Germinal center (tissue), 1 donor: ENCODE measurements at places on chromosomes 6 and 20.

DNA sequence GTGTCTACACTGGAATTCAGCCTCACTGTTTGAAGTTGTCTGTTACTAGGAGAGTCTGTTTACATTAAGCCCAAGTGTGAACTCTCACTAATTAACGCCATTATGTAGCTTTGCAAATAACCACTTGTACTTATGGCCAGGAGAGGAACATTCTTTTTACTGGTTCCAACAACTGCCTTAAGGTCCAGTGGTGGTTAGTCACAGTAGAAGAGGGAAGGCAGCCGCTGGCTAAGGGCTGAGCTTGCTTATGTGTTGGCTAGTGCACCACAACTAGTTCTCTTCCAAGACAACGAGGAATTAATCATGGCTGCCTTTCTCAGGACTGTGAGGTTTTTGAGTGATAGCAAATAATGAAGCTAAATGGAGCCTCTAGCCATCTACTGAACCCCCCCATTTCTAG is 14.9 kb upstream of the SLC22A23 start:
- no peak for DNase-seq

- no peak for DNase-seq
Measured at GRCh38 chr20:52668626-52669025, 303.5 kb upstream of the TSHZ2 start.

DNA sequence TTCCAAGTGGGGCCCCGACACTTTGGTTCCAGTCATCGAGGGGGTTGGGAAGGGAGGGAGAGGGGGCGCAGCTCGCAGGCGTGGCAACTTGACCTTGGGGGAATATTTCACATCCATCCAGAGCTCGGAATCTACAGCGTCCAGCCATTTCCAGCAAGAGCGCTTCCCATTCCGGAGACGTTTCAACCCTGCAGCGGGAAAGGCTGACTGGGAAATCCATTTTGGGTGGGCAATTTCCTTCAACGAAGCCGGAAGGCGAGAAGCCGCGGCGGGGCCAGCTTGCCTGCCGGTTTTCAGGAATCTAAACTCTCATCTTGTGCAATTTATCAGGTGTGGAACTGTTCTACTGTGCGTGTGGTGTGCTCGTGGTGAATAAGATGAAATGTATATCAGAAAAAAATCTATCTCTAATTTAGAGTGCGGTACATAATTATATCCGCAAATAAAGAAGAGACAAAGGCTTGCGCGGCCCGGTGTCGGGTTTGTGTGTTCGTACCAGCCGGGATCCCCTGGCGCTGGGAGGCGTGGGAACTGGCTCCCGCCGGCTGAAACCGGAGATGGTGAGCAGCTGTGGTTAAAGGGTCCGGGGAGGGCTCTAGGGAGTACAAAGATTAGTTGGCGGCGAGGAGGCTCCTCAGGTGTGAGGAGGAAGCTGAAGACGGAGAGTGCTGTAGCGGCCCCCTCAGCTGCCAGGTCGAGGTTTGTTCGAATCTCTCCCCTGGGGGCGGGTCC is 4.8 kb downstream of the SLC32A1 start:
- DNase-seq = peak; percentile 34

GRCh38 chr6:15396808-15397207 is 150.9 kb downstream of the JARID2 start:
- DNase-seq = no peak

DNA sequence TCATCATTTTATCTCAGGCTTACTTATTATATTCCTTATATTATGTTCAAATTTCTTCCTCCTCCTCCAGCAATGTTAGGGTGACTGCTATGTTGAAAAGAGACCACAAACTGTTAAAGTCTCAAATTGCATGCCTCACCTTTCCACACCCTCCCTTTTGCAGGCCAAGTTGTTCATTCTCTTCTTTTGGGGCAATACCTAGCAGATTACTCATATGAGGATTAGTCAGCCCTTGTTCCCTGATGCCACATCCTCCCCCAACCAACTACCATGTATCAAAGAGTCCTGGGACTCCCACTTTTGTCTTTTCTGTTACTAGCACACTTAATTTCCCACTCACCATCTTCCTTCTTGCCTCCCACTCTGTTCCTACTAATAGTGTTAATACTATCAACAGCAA is 434.7 kb downstream of the BCKDHB start:
- no peak for DNase-seq

GRCh38 chr20:45506398-45506797 is 9.0 kb downstream of the SPINT3 start:
- DNase-seq = no peak

GRCh38 chr6:18023891-18024290 is 36.5 kb upstream of the KIF13A start:
- DNase-seq = no peak

DNA sequence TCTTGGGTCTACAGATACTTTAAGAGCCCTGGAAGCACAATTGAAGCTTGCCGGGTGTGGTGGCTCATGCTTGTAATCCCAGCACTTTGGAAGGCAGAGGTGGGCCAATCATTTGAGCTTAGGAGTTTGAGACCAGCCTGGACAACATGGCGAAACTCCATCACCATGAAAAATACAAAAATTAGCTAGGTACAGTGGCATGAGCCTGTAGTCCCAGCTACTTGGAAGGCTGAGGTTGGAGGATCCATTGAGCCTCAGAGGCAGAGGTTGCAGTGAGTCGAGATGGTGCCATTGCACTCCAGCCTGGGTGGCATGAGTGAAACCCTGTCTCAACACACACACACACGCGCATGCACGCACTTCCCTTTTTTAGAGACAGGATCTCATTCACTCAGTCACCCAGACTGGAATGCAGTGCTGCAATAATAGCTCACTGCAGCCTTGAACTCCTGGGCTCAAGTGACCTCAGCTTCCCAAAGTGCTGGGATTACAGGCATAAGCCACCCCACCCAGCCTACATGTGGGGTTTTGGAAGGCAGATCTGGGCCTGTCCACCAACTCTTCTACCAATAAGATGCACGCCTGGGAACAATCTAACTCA is 182.5 kb upstream of the JARID2 start:
- DNase-seq = no peak

DNA sequence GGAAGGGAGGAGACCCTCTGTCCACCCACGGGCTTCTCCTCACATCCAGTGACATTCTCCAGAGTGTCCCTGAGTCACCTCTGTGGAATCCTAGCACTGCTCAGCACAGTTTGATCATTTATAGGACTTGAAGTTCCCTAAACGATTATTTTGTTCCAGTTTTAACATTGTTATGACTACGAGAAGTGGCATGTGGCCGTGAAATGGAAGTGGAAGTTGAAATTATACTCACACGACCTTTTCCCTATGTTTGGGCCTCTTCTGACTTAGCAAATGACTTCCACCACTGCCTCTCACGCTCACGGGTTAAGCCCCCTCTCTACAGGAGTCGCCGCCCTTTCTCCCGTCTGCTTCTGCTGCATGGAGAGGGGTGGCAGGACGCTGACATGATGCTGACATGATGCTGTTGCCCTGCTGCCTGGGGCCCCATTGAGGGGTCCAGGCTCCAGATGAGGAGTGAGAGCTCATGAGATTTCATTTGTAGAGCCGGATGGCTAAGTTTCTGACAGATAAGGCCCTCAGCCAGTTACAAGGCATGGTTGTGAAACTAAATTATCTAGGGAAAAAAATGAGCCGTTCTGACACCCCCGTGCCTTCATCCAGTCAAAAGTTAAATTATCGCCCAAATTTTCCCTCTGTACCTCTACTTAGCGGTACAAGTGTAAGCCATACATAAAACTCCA is 153.6 kb upstream of the UST start:
- no peak for DNase-seq

DNA sequence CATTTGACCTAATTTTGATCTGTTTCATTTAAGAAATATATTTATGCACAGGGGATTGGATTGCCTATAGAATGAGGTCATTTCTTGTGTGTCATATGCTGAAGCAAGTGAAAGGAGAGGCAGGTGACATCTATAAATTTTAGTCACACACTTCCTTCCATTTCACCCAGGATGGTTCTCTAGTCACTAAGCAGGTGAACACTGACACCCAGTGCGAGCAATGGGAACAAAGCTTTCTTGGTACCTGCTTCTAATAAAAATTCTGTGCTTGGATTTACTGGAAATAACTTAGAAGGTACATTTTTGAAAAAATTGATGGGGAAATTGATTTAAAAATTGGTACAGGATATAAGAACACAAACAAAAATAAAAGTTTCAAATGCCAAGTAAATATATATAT is 66.9 kb upstream of the MC3R start:
- no peak for DNase-seq

- no peak for DNase-seq
Measured at GRCh38 chr20:15113144-15113773, 775.8 kb upstream of the FLRT3 start.

GRCh38 chr6:137740967-137741761 is 125.9 kb upstream of the TNFAIP3 start:
- DNase-seq = no peak

- DNase-seq = no peak
Measured at GRCh38 chr6:34152042-34152524, 6.2 kb upstream of the GRM4 start.

GRCh38 chr20:48827855-48828733 is at the start of gene PREX1:
PREX1 (minus strand) TSS chr20:48827999; CDS start chr20:48827860, 139 bp downstream.
- peak; percentile 89 for DNase-seq

DNA sequence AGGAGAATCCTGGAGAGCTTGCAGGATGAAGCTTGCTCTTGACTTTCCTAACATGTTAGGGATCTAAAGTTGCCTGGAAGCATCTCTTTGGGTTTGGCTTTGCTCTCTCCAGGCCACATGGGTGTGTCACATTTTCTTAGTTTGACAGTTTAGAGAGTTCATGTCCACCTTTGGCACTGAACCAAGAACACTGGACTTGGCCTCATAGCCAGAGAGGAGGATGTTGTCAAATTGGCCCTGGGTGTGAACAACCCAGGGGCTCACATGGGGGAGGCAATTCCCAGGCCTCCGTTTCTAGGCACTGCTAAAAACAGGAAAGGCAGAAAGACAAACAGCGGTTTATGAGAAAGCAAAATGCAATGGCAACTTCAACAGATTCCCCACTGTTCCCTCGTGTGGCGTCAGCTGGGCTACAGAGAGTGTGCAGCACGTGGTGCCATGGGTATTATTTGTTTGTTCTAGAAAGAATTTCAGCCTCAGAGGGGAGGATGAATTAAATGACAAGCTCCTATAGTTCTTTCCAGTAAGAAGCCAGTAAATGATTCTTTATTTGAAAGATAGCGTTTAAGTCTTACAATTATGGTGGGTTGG is 93.9 kb downstream of the CLIC5 start:
- no peak for DNase-seq

- DNase-seq = no peak
Measured at GRCh38 chr20:54643761-54644160, 168.4 kb downstream of the DOK5 start.

DNA sequence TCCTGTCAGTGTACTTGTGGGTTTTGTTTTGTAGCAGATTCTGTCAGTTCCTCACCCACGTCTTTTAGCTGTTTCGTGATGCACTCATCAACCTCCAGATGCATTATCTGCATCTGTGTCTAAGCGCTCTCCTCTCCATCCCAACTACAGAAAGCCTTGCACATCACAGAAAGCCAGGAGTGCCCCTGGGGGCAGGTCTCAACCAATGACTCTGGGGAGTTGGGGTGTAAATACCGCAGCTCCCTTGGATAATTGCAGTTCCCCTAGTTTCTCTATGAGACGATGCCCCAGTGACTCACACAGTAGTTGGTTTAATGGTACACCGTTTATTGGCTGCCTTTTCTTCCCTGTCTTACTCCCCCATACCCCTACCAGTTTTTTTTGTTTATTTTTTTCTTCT is 158.1 kb downstream of the SOX4 start:
- DNase-seq = no peak

DNA sequence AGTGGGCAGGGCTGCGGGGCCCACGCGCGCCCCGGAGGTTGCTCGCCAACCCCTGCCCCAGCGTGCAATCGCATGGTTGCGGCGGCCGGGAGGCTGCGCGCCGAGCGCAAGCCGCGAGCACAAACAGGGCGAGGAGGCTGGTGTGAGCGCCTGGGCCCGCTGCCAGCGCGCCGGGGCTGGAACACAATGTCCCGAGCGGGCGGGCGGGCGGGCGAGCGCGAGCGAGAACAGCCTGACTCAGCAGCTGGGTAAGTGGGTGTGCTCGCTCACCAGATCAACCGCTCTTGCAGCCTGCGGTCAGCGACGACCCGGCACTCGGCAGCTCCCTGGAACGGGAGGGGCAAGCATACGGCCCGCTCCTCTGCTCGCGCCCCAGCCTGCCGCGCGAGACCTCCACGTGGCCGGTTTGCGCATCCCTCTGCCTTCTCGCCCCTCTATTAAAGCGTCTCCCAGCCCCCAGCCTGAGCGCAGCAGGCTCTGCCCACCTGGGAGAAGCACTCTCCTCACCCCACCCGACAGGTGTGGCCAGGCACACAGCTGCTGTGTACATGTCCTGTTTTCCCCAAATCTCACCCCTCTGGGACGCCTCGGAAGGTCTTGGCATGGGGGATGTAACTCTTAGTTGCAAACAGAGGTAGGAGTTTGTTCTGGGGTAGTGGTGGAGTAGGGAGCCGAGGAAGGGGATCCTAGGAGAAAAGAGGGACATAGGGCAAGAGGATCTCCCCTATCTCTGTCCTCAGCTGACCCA is 8.7 kb upstream of the ARMC12 start:
- peak; percentile 86 for DNase-seq

DNA sequence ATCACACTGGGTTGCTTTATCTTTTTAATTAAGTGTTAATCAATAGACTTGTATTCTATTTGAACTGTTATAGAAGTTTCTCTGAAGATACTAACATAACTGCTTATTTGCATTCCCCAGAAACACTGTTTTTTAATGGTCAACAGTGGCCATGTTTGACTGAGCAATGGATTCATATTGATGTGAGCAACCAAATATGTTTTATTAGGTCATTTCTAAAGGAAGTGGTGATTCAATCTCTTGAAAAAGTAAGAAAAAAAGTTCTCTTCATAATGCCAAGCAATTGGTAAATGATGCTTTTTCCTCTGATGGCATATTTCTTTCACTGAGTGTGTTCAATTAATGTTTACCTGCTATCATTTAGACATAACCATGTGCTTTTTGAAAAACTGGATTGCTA is 593.0 kb upstream of the CITED2 start:
- DNase-seq = no peak

- DNase-seq = no peak
Measured at GRCh38 chr20:59823491-59824259, 109.8 kb downstream of the SYCP2 start.
